ENCODE measurements at places on chromosomes 4 and X.
A peak's percentile ranks its signal among the peaks of the same experiment; 100 is the strongest.

DNA sequence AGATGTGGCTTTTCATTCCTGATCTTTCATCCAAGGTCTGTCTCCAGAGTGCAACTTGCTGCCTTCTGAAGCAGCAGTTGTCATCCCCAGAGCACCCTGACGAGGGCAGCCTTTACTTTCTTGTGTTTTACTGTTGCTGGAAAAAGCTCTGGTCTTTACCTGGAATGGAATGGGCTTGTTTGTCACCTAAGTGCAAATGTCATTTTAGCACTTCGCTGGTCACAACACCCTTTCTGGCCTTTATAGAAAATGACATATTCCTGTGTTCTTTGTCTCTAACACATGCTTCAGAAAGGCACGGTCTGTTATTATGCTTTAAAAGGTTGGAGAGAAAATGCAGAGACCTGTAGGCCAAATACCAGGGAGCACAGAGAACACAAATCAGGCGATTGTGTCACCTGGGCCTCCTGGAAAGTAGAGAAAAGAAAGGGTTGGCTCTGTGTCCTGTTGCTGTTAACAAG is 332.7 kb upstream of the IGFBP7 start:
- peak; percentile 17 for DNase-seq

- DNase-seq: no peak
Observed at GRCh38 chr4:162117051-162117450, 46.7 kb downstream of the FSTL5 start.

GRCh38 chr4:27020603-27021002 is 160.0 kb downstream of the STIM2 start:
- DNase-seq: no peak

DNA sequence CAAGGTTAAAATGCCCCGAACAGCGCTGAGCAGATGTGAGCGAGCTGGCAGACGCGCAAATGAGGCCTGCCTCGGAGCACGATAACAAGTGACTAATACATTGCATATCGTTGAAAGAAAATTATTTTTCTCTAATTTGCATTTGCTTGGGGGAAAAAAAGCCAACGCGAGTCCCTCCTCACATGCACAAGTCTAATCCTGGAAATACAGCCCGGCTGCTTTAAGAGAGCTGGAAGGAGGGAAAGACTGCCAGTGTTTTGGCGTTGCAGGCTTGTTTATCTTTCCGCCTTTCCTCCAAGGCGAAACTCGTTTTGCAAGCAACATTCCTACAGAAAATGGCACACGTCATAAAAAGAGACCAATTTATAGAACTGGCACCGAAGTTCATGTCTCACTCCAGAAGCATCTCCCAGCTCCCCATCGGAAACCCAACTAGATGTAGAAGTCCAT is 12.6 kb downstream of the BCOR start:
- no peak for DNase-seq

GRCh38 chr4:25874655-25875054 is 11.9 kb upstream of the SEL1L3 start:
- DNase-seq: no peak

- no peak for DNase-seq
Observed at GRCh38 chrX:12709047-12709446, 82.2 kb upstream of the PRPS2 start.

DNA sequence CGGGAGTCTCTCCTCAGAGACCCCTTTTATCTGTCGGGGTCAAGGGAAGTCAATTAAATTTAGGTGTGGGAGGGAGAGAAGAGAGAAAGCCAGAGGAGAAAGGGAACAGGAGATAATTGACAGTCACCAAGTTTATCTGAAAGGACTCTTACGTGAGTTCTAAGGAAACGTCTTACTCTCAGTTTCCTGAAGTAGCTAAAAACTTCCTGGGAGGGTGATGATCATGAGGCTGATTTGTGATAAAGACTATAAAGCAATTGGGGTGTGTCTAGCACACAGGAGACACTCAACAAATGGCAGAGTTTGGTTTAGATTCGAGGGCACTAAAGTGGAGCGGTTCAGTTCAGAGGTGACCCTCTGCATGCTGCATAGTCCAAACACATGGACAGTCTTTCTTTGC is 254.1 kb downstream of the FBXW7 start:
- no peak for DNase-seq

DNA sequence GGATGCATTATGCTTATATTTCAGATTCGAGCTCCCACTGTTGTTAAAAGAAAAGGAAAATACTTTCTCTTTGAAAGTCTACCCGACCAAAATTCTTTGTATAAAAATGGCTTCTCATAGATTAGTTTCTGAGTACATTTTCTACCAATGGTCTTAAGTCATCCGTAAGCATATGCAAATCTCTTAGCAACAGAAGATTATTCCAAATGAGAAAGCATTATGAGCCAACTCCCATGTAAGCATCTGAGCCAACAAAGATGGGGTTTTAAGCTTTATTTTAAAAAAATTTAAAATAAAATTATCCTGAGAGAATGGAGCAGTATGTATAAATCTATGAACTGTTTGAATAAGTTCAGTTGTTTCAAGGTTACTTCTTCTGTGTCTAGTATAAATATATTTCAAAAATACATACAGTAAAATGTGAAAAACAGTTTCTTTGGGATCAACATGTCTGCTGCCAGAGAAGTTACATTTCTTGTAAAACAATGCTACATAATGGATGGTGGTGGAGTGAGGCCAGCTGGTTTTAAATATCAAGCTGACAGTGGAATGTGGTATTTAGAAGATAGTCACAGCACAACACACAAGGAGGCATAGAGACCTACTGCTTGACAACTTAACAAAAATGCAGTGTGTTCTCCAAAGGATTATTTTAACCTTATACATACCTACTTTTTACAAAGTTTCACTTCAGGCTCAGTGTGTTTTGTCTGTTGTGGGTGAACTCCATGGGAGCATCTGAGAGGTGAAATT is 199.5 kb upstream of the DIPK2B start:
- DNase-seq: peak; percentile 6

- DNase-seq: no peak
Observed at GRCh38 chrX:152907084-152907651, 9.3 kb downstream of the ZNF185 start.

- no peak for DNase-seq
Observed at GRCh38 chr4:11765849-11766453, 337.3 kb upstream of the HS3ST1 start.

DNA sequence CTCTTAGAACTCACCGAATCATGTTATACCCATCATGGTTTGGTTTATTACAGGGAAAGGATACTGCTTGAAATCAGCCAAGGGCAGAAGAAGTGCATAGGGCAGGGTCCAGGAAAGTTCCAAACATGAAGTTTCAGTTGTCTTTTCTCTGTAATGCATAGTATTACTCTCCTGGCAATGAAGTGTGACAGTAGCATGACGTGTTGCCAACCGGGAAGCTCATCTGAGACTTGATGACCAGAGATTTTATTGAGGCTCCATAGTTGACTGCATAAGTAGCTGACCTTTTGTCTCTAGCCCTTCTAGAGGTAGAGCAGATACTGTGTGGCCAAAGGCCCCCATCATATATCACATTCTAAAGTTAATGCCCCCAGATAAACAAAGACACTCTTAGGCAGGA is 72.1 kb downstream of the BEND4 start:
- DNase-seq: no peak

- DNase-seq: no peak
Observed at GRCh38 chrX:32408389-32408788, 803.0 kb downstream of the DMD start.

DNA sequence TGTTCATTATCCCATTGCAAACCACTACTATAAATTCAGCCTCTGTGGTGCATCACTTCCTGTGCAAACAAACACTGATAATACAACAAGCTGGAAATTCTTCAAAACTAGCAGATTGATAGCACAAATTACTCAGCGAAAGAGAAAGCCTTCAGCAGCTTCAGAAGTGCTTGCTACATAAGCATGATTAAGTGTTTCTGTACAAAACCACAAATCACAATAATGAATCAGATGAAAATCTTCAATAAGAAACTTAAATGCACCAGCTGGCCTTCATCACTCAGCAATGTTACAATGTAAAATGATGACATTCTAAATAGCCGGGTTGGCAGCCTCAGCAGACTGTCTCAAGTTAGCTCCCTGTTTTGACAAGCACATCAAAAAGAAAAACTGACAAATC is 262.2 kb downstream of the SPOCK3 start:
- no peak for DNase-seq

- no peak for DNase-seq
Observed at GRCh38 chr4:30450474-30450873, 269.7 kb upstream of the PCDH7 start.

DNA sequence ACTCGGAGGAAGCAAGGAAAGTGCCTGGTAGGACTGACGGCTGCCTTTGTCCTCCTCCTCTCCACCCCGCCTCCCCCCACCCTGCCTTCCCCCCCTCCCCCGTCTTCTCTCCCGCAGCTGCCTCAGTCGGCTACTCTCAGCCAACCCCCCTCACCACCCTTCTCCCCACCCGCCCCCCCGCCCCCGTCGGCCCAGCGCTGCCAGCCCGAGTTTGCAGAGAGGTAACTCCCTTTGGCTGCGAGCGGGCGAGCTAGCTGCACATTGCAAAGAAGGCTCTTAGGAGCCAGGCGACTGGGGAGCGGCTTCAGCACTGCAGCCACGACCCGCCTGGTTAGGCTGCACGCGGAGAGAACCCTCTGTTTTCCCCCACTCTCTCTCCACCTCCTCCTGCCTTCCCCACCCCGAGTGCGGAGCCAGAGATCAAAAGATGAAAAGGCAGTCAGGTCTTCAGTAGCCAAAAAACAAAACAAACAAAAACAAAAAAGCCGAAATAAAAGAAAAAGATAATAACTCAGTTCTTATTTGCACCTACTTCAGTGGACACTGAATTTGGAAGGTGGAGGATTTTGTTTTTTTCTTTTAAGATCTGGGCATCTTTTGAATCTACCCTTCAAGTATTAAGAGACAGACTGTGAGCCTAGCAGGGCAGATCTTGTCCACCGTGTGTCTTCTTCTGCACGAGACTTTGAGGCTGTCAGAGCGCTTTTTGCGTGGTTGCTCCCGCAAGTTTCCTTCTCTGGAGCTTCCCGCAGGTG is 637 bp downstream of the AR start:
- peak; percentile 14 for DNase-seq

DNA sequence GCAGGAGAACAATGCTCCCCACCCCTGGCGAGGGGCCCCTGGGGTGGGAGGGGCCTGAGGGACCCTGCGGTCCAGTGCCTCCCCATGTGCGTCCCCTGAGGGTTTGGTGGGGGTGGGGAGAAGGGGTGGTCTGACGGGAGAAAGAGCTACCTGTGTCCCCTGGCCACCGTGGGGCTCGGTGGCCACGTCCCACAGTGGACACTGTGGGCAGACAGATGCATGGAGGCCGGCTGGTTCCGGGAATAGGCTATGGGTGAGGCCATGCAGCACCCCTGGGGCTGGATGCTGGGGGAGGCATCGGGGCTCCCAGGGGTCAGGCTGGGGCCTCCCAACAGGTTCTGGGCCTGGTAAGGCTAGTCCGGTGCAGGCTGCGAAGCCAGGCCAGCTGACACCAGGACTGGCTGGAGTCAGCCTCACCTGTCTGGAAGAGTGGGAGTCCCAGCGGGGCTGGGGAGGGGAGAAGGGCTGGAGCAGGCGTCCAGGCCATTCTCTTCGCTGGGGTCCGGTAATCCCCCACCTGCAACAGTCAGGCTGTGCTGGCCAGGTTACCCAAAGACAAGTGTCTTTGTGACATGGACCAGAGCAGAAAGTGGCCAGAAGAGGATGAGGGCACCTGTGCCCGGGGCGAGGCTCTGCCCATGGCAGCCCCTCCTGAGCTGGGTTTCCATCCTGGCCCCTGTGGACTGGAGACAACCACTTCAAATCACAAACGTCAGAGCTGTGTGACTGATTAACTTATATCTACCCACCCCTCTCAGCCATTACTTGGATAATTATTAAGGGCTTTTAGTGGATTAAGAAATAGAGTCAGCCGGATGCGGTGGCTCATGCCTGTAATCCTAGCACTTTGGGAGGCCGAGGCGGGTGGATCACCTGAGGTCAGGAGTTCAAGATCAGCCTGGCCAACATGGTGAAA is 1.4 kb upstream of the FAM53A start:
- no peak for DNase-seq

DNA sequence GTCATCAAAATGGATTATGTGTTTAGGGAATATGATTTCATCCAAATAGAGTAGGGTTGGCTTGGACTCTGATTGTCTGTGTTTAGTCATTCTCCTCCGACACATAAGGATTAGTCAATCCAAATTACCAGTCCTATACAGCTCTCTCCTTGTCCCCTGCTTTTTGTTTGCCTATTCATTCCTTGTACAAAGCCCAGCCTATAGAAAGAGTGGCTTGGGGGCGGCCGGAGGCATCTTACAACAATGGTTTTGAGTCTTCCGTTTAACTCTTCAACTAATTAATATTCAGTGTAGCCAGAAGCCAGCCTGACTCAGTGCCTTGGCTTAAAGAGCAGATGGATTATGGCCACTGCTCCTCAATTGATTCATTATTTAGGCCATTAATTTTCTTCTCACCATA is 796.6 kb upstream of the POU3F4 start:
- DNase-seq: no peak

DNA sequence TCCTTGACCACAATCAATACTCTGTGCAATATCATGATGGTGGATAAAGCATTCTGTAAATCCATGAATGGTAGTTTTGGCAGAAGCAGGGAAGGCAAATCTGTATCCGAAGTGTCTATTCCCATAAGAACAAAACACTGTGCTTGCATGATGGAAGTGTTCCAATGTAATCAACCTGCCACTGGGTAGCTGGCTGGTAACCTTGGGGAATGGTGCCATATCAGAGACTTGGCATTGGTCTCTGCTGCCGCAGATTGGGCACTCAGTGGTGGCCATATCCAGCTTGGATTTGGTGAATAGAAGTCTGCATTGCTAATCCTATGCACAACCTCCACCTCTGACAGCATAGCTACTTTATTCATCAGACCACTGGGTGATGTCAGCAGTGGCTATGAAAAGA is 114.3 kb upstream of the EMCN start:
- DNase-seq: no peak

GRCh38 chrX:39307488-39307887 is 506.2 kb downstream of the MID1IP1 start:
- no peak for DNase-seq

DNA sequence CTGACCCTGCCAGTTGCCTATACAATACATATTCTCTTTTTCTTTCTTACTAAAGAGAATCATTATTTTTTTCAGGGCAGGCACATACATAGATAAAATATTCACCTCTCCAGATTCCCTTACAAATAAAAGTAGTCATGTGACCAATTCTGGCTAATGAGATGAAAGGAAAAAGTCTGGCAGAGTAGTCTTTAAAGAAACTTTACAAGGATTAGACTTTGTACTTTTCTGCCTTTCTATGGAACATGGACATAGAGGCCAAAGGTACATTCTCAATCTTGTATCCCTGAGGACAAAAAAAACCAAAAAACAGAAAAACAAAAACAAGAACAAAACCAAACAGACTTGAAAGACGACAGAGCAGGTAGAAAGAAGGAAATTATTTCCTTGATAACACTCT is 75.6 kb downstream of the DCK start:
- DNase-seq: no peak

DNA sequence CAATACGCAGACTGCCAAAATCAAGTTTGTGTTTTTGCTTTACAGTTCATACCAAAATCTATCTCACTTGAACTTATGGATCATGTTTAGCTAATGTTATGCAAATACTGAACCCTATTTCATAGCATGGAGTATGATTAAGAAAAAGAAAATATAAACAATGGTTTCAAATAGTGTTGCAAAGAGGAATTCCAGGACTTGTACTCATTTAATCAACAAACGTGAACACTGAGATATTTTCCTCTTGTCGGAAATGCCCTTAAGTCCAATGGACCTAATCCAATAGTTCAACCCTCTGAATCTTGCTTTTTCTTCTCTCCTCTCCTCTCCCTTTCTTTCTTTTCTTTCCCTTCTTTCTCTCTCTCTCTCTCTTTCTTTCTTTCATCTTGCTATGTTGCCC is 30.8 kb downstream of the RASL11B start:
- no peak for DNase-seq

GRCh38 chr4:13750594-13750993 is 123.1 kb upstream of the BOD1L1 start:
- no peak for DNase-seq
